ENCODE measurements at places on chromosomes 6 and 20.

DNA sequence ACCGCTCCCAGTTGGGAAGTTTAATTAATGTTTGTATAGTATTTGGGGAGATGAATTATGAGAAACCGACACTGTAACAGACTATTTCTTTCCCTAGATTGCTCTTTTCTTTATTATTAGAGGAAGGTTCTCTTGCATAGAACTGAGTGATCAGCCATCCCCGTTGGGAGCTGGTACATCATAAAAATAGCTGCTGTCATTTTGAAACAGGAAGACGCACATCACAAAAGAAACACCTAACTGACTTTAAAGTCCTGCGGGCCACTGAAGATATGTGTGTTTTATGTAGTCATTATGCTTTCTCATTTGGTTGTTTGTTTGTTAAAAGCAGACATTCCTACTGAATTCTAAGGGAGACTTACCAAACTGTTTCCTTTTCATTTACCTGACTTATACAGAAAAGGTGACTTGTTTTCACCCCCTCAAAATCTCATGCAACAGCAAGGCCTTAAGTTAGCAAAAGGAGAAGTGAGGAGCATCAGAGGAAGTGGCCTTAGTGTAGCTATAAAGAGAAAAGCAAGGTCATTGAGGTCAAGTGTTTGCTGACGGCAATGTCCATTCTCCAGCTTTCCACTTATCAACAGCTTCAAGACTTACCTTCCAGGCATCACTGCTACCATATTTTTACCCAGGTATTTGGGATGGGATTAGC, 91.0 kb downstream of the PKHD1 start:
- DNase-seq, result no peak

DNA sequence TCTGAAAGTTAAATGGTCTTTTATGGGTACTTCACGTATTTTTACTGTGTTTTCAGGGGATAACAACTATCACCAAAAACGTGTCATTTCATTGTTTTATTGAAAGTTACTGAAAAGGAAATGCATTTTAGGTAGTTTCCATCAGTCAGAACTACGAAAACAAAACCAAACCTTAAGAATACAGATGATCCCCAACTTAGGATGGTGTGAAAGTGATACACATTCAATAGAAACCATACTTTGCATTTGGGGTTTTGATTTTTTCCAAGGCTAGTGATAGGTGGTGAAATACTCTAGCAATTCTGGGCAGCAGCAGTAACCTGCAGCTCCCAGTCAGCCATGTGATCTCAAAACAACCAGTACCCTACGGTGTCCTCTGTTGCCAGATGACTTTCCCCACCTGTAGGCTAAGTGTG, 25.9 kb upstream of the EFHC1 start:
- no peak for DNase-seq

DNA sequence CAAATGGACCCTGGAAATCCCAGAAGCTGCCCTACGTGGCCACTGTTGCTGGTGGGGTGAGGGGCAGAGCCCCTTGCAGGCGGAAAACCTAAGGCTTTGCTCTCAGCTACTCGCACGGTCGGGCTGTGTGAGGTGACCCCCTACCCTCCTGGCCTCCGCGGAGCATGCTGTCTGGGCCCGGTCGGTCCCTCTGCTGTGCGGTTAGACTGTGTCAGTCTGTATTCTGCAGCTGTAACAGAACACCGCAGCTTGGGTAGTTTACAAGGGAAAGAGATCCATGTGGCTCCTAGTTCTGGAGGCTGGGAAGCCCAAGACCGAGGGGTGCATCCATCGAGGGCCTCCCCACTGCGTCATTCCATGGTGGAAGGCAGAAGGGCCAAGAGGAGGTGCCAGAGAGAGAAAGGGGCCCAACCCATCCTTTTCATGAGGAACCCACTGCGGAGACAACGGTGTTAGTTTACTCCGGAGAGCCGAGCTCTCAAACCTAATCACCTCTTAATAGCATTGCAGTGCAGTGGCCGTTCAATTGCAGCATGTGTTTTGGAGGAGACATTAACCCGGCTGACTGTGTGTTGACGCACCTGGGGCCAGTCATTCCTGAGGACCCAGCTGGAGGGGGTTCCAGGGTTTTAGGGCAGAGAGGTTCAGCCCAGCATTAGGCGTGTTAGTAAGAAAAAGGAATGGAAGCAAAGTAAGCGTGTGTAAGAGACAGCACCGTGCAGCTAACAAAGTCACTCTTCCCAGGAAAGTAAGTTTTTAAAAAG, 18.3 kb downstream of the COL9A3 start:
- no peak for DNase-seq

DNA sequence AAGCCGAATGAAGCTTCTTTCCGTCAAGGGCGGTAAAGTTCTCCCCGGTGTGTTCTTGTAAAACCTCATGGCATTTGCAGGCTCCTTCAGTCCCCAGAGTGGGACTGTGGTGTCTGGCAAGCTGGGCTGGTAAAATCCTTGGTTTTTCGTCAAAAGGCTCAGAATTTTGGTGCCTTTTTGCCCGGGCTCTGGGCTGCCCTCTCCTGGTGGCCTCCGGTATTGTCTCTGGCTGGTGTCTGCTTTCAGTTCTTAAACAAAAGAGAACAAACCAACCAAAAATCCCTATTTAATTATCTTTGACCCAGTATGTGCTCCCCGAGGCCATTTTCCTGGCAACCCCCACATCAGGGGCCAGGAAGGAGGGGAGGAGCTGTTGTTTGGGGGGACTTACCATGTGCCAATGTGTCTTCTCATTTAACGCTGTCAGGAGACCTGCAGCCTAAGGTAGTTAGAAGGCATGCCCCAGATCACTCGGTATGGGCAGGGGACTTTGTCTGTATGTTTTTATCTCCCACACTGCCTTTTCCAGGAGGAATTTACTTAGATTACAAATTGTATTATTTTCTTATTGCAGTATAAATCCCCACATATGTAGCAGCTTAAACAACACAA, 11.1 kb downstream of the CDH4 start:
- no peak for DNase-seq

DNA sequence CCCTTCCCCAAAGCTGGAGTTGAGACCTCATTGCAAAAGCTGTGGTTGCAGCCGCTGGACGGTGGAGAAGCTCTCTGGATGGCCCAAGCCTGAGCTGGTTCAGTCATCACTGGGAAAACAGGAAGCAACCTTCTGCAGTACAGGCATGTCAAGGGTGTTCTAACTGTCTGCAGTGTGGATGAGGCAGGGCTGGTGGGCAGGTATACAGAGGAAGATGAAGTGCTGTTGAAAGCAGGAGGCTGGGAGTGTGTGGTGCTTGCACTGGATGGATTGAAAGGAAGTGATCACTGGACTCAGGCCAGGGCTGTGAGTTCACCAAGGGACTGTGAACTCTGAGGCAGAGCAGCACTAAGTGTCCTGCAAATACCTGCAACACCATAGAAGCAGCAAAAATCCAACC, 89.0 kb upstream of the NOX3 start:
- no peak for DNase-seq

DNA sequence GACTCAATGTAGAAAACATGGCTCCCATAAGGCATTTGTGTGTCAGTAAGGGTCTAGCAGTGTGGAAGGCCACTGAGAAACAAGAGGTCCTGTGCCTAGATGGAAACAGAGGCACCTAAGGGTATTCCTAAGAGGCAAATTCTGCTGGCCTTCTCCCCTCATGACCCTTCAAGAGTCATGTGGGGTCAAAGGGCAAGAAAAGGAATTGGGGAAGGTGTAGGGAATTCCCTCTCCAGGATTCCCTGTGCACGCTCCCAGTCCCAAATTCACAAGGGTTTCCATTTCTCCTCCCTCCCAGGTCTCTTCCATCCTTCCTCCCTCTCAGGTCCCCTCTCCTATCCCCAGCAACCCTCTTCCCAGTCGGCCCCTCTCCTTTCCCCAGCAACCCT, 568 bp downstream of the AGPAT1 start:
- no peak for DNase-seq

DNA sequence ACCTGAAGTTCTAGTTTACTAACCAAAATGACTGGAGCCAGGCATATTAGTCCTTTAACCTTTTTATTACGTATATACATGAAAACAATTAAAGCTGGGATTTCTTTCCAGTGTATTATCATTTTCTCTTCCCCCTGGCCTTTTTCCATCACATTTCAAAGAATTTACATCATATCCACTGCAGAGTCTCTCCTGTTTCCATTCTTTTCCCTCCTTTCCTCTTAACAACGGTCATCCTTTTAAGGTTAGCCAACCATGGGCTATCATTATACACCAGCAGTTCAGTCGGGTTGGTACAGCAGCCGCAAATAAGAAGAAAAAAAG, 104.6 kb downstream of the TFAP2A start:
- no peak for DNase-seq

GRCh38 chr20:22257912-22258311, 326.5 kb downstream of the FOXA2 start:
- DNase-seq, result no peak

DNA sequence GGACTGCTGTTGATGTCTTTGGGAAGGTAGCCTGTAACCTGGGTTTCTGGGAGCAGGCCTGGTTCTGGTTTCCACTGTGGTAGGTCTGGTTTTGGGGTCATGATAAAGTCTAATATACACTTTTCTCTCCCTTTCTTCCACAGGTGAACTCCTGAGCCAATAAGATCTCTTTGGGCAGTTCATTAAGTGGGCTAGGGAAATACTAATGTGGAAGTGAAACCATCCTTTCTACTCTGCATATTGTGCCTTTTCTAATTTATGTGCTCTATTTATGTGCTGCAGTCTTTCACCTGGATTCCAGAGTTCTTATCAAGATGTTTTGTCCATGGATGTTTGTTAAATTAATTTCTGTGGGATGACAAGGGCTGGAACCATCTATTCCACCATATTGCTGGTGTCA, 165.7 kb upstream of the PTPRK start:
- DNase-seq, result no peak

- no peak for DNase-seq
Measured at GRCh38 chr6:168708984-168709383, 268.0 kb downstream of the SMOC2 start.

GRCh38 chr6:36376742-36377141, 10.7 kb downstream of the ETV7 start:
- no peak for DNase-seq

- DNase-seq, result no peak
Measured at GRCh38 chr20:58787211-58788005, 63.3 kb downstream of the GNAS-AS1 start.

- no peak for DNase-seq
Measured at GRCh38 chr20:13251106-13251903, 30.2 kb downstream of the ISM1 start.

GRCh38 chr6:1595271-1596087, 14.2 kb upstream of the FOXC1 start:
- DNase-seq, result no peak

Data from natural killer cell treated with Interleukin-12 subunit alpha and Interleukin-12 subunit beta and Interleukin-15 and Interleukin-18, amount 100 ng/mL, for 72 hours (primary cell).